Astrocyte (in vitro differentiated cells and primary cell): ENCODE measurements at places on chromosomes 5 and 9. TPM values are rescaled to one million over a fixed set of nuclear protein-coding genes. Genes with fewer than 3 reads are reported as not detected.

The SH3RF2 gene
- 8.6 and 12.3 TPM in 2 replicates for total RNA-seq

The ANKRD18B gene
- 5.5 and 6.3 TPM in 2 replicates for total RNA-seq

The TRIM36 gene
- 4.4 and 5.9 TPM in 2 replicates for total RNA-seq

The DOCK2 gene
- 0.43 and 0.66 TPM in 2 replicates for total RNA-seq

The SPINK13 gene
- not detected in 2 replicates for total RNA-seq

The ADRA1B gene
- 1.4 and 1.9 TPM in 2 replicates for total RNA-seq

The C7 gene
- 0.66 TPM in 1 of 2 replicates, not detected in the other for total RNA-seq

The SMIM32 gene
- total RNA-seq = 0.30 and 0.34 TPM in 2 replicates

The PSAT1 gene
- 326 and 335 TPM in 2 replicates for total RNA-seq

The PCSK1 gene
- 0.18 and 0.48 TPM in 2 replicates for total RNA-seq

The INSL4 gene
- total RNA-seq = 0.11 TPM in 1 of 2 replicates, not detected in the other

The POU5F2 gene
- 0.43 and 0.54 TPM in 2 replicates for total RNA-seq

The C5orf52 gene
- total RNA-seq = not detected in 2 replicates

The GPX3 gene
- 12.2 and 15.6 TPM in 2 replicates for total RNA-seq
